Heart left ventricle (tissue), 16 donors: ENCODE measurements at places on chromosomes 11 and 22. TPM values are rescaled to one million over a fixed set of nuclear protein-coding genes. Genes with fewer than 3 reads are reported as not detected.

GRCh38 chr22:22748297-22748743, 103.9 kb downstream of the GGTLC2 start:
- no peaks in the 10 kb centered on the region for H3K4me1 ChIP-seq
- no peak overlapping the region for H3K27ac ChIP-seq
- H3K36me3 ChIP-seq, result no peaks in the 10 kb centered on the region
- H3K27me3 ChIP-seq, result peaks cover 13% of the 10 kb centered on the region

- no peak overlapping the region for H3K27ac ChIP-seq
- H3K27me3 ChIP-seq, result peaks cover 75% of the 10 kb centered on the region
- H3K4me1 ChIP-seq, result peaks cover 14% of the 10 kb centered on the region
- H3K36me3 ChIP-seq, result no peaks in the 10 kb centered on the region
Observed at GRCh38 chr11:43578346-43579170, 102.0 kb upstream of the HSD17B12 start.

DNA sequence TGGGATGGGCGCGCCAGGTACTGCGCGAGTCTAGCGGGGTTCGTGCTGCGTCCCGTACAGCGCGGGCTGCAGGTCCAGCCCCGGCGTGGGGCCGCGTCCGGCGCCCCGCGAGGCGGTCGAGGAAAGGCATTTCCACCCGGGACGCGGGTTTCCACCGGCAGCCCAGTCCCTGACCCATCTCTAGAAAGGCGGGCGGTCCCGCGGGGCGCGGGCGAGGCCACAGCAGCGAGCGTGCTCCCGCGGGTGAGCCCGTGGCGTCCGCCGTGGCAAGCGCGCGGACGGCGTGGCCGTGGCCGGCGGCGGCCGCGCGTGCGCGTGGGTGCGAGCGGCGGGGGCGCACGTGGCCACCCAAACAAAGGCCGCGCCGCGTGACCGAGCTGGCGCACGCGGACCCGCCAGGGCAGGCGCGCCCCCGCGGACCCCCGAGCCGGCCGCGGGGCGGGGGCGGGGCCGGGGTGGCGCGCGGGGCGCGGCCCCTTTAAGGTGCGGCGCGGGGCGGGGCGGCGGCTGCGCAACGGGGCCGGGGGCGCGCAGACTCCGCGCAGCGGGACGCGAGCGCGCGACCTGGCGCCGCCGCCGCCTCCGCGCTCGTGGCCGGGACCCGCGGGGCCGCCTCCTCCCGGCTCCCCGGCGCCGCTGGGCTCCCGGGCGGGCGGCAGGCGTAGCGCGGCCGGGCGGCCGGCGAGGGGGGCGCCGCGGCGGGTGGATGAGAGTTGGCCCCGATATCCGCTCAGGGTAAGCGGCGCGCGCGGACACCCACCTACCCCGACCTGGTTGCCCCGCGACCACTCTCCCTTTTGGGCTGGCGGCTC, 39.3 kb upstream of the CELSR1 start:
- peak overlapping the region; percentile 93 for H3K27ac ChIP-seq
- peak; percentile 75 for DNase-seq
- H3K36me3 ChIP-seq, result no peaks in the 10 kb centered on the region

- no peaks in the 10 kb centered on the region for H3K36me3 ChIP-seq
- H3K27me3 ChIP-seq, result no peaks in the 10 kb centered on the region
- no peaks in the 10 kb centered on the region for H3K4me1 ChIP-seq
- DNase-seq, result no peak
- no peak overlapping the region for H3K27ac ChIP-seq
- H3K4me3 ChIP-seq, result no peak overlapping the region
Observed at GRCh38 chr11:109853156-109853776, 239.9 kb upstream of the ZC3H12C start.

Gene GLYAT
- total RNA-seq, result not detected

Gene MUC5AC
- total RNA-seq, result not detected
